ENCODE measurements at places on chromosomes 7 and 10.

DNA sequence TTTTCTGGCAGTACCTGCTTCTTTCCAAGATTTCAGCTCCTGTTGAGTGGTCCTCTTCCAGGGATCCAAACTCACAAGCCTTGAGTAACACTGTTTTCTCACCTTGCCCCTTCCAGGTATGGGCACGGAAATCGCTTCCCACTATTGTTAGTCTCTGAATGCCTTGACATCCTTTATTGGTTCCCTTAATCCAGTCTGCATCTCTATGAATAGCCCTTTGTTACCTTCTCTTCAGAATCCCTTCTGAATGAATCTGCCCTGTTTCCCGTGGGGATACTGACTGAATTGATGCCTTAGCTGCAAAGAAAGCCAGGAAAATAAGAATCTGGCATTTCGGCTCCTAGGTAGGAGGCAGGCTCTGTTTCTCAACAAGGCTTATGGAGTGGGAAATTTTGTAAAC, 467.7 kb downstream of the PLXNA4 start:
- no peak for DNase-seq
- no peaks in the 10 kb centered on the region for H3K4me1 ChIP-seq
- H3K36me3 ChIP-seq: no peaks in the 10 kb centered on the region
- no peak overlapping the region for H3K27ac ChIP-seq

DNA sequence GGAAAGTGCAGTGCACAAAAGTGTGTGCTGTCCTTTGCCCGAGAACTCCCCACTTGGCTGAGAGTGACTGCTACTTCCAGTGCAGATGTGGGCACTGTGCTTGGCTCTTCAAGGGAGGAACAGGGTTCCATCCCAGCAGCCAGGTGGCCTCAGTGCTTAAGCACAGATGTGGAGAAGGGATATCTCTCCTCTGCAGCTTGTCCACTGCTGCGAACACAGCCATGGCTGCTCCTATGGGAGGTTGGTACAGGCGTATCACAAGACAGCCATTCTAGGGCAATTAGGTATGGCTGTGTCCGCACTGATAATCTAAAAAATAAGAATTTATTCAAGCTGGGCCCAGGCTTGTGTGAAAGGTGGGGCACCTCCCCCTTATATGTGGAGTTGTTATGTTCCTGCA, 66.6 kb downstream of the GLCCI1 start:
- no peak overlapping the region for H3K4me3 ChIP-seq
- H3K27me3 ChIP-seq: no peaks in the 10 kb centered on the region
- DNase-seq: no peak
- H3K36me3 ChIP-seq: no peaks in the 10 kb centered on the region

DNA sequence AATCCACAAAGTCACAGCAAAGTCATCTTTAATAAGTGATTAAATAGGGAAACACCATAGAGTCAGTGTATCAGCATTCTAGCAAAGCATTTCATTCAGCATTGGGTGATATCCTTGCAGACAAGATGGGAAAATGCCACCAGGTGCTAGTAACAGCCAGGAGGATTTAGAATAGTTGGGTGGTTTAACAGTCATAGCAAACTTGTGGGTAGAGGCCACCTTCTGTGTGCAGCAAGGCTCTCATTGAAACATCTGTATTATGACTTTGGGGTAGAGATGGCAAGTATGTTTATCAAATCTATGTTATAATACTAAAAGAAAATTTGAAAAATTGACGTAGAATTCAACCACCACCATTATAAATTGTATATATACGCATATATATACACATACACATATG, 26.4 kb upstream of the ADO start:
- H3K27me3 ChIP-seq: no peaks in the 10 kb centered on the region
- H3K4me3 ChIP-seq: no peak overlapping the region
- H3K36me3 ChIP-seq: no peaks in the 10 kb centered on the region
- DNase-seq: no peak
- no peak overlapping the region for H3K27ac ChIP-seq
- H3K4me1 ChIP-seq: no peaks in the 10 kb centered on the region

- H3K4me3 ChIP-seq: no peak overlapping the region
- H3K4me1 ChIP-seq: no peaks in the 10 kb centered on the region
- no peaks in the 10 kb centered on the region for H3K36me3 ChIP-seq
These were observed 45.2 kb downstream of the PNLIPRP3 start for GRCh38 chr10:116472891-116473290.

DNA sequence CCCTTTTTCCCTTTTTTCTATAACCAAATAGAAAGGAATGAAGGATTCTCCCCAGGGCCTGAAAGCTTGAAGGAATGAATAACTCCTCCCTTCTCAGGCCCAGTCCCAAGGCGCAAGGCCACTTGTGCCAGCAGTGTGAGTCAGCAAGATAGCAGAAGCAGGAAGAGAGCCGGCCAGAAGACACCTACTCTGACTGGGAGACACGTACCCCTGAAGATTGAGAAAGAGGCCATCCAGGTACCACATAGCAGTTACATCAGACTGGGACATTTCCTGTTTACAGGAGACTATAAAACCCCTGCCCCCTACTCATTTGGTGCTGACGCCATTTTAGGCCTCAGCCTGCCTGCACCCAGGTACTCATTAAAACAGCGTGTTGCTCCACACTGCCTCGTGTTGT, 65.5 kb downstream of the LRRC17 start:
- peak; percentile 60 for DNase-seq
- peak overlapping the region; percentile 30 for H3K4me3 ChIP-seq
- H3K27ac ChIP-seq: peak overlapping the region; percentile 37
- H3K4me1 ChIP-seq: peaks cover 19% of the 10 kb centered on the region
- H3K27me3 ChIP-seq: no peaks in the 10 kb centered on the region

GRCh38 chr10:109852475-109853037, 70.8 kb downstream of the XPNPEP1 start:
- H3K4me1 ChIP-seq: no peaks in the 10 kb centered on the region
- DNase-seq: peak; percentile 29
- no peaks in the 10 kb centered on the region for H3K27me3 ChIP-seq
- H3K27ac ChIP-seq: no peak overlapping the region
- H3K36me3 ChIP-seq: no peaks in the 10 kb centered on the region

DNA sequence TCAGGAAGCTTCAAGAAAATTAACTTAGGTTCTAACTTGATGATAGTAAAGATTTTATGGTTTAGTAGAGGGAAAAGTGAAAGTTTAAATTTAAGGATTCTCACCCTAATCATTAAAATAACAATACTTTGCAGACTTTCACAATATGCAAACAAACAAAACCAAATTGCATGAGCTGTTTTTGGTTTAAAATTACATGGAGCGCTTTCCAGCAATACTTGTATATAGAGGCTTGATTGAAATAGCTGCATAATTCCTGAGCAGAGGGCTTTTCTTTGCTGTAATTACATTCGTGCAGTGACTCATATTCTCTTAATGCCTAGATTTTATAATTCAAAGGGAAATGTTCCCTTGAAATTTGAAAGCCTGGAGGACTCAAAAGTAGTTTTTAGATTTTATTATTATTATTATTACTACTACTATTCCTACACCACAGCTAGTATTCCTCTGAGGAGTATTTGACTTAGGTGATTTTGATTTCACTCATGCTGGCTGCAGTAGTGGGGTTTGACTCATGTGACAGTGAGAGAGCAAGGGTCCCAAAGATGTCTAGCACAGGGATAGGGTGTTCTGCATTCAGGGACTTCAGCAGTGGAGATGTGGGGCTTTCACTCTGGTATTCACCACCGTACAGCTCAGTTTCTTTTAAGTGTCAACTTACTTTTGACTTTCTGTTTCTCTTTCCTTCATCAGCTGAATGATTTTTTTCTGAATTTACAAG, 138.1 kb downstream of the ADAM22 start:
- no peak overlapping the region for H3K27ac ChIP-seq
- H3K4me3 ChIP-seq: no peak overlapping the region
- no peaks in the 10 kb centered on the region for H3K36me3 ChIP-seq
- H3K4me1 ChIP-seq: no peaks in the 10 kb centered on the region

GRCh38 chr10:122057841-122058413, 69.0 kb downstream of the TACC2 start:
- H3K4me3 ChIP-seq: no peak overlapping the region
- no peak overlapping the region for H3K27ac ChIP-seq
- H3K4me1 ChIP-seq: peaks cover 6% of the 10 kb centered on the region
- no peaks in the 10 kb centered on the region for H3K27me3 ChIP-seq
- no peaks in the 10 kb centered on the region for H3K36me3 ChIP-seq
- no peak for DNase-seq

- no peak overlapping the region for H3K27ac ChIP-seq
- H3K27me3 ChIP-seq: no peaks in the 10 kb centered on the region
- no peak overlapping the region for H3K4me3 ChIP-seq
- DNase-seq: no peak
- no peaks in the 10 kb centered on the region for H3K36me3 ChIP-seq
These were observed 1.9 kb downstream of the COBL start for GRCh38 chr7:51314726-51315125.

DNA sequence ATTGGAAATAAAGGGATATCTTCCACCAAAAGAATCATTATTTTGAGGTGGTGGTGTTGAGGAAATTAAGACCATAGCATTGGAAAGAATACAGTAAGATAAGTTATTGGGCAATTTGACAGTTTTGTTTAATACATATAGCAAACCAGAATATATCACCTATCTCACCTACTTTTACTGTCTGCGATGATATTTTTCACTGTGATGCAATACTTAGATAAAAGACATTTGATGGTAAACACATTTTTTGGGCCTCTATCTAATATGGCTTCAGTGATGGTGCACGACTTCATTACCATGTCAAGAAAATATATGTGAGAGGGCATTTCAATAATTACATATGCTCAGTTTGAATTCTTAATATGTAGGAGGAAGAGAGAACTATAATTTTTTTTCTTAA, 93.7 kb upstream of the MAGI2 start:
- no peak for DNase-seq
- no peak overlapping the region for H3K4me3 ChIP-seq
- no peak overlapping the region for H3K27ac ChIP-seq
- H3K4me1 ChIP-seq: no peaks in the 10 kb centered on the region

GRCh38 chr7:106551936-106552335, 109.0 kb downstream of the CCDC71L start:
- no peaks in the 10 kb centered on the region for H3K36me3 ChIP-seq
- H3K27me3 ChIP-seq: no peaks in the 10 kb centered on the region
- no peaks in the 10 kb centered on the region for H3K4me1 ChIP-seq
- no peak overlapping the region for H3K4me3 ChIP-seq
- no peak overlapping the region for H3K27ac ChIP-seq

- H3K27ac ChIP-seq: no peak overlapping the region
- no peak overlapping the region for H3K4me3 ChIP-seq
- H3K4me1 ChIP-seq: no peaks in the 10 kb centered on the region
These were observed 34.3 kb upstream of the DLG5 start for GRCh38 chr10:77960829-77961329.

DNA sequence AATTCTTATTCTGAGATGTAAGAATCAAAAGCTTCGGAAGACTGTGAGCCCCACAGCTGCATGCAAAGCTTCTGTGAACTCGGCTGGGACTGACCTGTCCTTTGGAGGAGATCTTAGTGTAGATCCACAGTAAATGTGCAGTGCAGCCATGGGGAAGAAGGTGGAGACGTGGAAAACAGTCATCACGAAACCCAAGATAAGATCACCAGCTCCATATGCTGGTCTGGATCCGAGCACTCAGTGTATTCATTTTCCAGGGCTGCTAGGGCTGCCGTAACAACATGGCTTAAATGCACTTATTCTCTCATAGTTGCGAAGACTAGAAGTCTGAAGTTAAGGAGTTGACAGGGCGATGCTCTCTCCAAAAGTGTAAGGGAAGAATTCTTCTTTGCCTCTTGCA, 143.0 kb upstream of the TCF7L2 start:
- no peaks in the 10 kb centered on the region for H3K27me3 ChIP-seq
- H3K4me3 ChIP-seq: no peak overlapping the region
- peaks cover under 1% of the 10 kb centered on the region for H3K4me1 ChIP-seq
- no peak overlapping the region for H3K27ac ChIP-seq
- no peak for DNase-seq

GRCh38 chr7:88279323-88279722, 27.4 kb downstream of the STEAP4 start:
- DNase-seq: no peak
- H3K4me1 ChIP-seq: no peaks in the 10 kb centered on the region
- H3K4me3 ChIP-seq: no peak overlapping the region
- H3K27ac ChIP-seq: no peak overlapping the region
- no peaks in the 10 kb centered on the region for H3K36me3 ChIP-seq

DNA sequence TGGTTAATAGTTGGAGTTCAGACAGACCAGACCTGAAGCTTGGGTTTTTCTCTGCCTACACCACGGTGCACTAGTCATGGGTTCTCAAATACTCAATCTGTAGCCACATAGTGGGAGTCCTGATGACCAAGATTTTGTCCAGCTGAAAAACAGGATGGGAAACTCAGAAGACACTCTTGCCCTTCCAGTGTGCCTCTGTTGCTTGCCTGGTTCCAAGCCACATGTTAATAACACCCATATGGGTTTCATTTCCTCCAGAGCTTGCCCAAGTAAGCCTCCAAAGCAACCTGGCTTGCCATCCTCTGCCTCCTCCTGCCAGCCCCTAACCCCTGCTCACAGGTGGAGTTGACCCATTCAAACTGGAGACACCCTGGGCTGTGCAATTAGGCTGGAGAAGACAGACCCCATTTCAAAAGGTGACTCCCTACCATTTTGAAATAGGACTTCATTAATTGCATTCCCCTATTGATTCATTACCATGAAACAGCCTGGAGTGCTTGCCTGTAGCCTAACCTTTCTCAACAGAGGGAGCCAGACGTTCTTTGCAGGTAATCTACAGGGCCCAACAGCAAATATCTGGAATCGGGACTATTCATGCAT, 108.0 kb upstream of the HABP2 start:
- H3K4me1 ChIP-seq: no peaks in the 10 kb centered on the region
- no peak overlapping the region for H3K4me3 ChIP-seq

DNA sequence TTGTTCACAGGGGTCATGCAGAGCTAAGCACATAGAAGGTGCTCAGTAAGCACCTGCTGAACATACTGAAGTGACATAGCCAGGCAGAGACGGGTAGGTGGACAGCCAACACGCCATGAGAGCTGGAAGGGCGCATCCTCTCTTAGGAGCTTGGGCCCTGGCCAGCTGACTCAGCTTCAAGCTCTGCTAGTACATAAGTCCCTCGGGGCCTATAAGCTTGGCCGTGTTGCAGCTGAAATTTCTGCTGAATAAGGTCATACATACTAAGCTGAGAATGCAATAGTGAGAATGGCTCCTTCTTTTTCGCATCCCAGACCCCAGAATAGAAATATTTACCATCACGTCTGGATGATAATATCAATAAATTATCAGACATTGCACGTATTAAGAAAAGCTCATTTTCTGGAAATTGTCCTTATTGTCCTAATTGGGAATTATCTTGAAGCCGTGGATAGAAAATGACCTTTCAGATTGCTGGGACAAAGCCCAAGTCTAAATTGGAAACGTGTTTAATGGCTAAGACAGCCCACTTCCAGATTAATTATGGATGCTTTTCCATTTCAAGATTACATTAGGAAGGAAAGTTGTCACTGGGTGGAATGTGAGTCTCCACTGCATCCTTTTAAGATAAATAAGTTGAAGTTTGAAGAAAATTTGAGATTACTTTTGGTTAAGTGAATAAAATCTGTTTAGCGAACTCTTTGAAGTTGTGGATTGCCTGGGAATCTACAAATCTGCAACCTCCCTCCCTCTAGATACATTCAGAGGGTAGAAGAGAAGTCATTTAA, 287.1 kb upstream of the C7orf33 start:
- H3K27ac ChIP-seq: no peak overlapping the region
- DNase-seq: peak; percentile 25
- peaks cover 10% of the 10 kb centered on the region for H3K4me1 ChIP-seq
- no peaks in the 10 kb centered on the region for H3K36me3 ChIP-seq
- no peaks in the 10 kb centered on the region for H3K27me3 ChIP-seq

GRCh38 chr7:155147624-155148023, 77.5 kb downstream of the HTR5A start:
- H3K27me3 ChIP-seq: no peaks in the 10 kb centered on the region
- H3K36me3 ChIP-seq: no peaks in the 10 kb centered on the region
- no peak overlapping the region for H3K4me3 ChIP-seq
